ENCODE measurements at places on chromosomes 1 and 21.

- no peak for DNase-seq
Observed at GRCh38 chr1:22738069-22738435, 27.4 kb downstream of the EPHB2 start.

DNA sequence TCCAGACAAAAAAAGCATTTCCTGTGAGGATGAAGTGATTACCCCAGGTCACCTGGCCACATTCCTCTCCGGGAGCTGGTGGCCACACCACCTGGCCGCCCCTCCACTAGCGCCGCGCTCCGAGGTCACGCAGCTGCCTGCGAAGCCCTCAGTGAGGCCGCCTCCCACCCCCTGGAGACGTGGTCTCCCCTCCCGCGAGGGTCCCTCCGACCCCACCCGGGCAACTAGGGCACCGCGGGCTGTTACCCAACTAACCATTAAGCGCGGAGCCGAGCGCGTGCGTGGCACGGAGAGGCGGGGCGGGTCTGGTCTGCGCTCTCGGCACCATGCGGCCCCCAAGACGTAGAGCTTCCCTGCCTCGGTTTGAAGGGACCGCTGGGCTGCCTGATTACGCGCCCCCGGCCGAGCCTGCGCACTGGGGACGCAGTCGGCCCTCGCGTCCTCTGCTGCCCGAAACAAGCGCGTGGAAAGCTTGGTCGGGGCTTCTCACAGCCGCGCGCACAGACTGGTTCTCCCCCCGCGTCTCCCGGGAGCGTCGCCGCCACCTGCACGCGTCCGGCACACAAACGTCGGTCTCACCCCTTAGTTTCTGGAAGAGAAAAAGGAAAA, 106.5 kb downstream of the SLC16A1 start:
- no peak for DNase-seq

GRCh38 chr1:206836111-206836510, 29.3 kb upstream of the IL20 start:
- DNase-seq: no peak

DNA sequence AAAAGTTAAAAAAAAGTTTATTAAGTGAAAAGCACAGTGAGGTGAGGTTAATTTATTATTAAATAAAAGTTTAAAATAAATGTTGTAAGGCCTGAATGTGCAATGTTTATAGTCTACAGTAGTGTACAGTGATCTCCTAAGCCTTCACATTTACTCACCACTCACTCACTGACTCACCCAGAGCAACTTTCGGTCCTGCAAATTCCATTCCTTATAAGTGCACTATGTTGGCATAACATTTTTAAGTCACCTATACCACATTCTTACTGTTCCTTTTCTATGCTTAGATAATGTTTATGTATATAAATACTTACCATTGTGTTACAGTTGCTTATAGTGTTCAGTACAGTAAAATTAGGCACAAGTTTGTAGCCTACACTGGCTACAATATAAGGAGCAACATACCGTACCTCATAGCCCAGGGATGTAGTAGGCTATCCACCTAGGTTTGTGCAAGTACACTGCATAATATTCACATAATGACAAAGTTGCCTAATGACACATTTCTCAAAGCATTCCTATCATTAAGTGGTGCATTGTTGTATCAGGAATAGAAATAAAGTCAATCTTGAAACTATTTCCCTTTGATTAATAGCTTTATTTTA, 426.5 kb upstream of the BRINP3 start:
- DNase-seq: no peak

DNA sequence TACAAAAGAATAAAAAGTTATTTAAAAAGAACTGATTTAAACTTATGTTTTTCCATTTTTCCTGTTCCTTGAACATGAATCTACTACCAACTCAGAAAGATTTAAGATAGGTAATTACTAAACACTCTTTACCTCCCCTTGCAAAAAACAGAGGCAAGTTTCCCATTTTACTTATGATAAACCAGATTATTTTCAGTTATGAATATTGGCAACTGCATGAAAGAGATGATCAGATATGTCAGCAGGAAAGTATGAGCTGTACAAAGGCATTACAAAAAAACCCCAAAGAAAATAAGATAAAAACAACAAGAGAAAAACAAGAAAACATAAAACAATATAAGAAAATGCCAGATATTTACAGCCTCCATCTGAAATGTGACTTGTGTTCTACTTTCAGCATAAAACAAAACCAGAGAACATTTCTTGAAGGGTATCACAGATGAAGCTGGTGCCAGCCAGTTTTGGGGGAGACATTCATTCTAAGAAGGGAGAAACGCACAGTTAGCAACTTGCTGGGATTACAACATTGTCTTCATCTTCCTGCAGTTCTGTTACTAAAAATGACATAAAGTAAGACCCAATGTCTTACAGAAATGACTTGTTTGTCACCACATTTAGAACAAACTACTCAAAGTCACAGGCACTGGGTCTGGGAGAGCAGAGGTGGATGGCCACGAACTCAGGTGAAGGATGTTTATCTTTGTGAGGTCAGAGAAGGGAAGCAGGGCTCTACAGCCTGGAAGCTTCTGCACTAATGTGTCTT, 19.1 kb downstream of the ZC3H12A start:
- DNase-seq: no peak

- DNase-seq: no peak
Observed at GRCh38 chr21:40613546-40614030, 233.4 kb downstream of the DSCAM start.

GRCh38 chr1:89464008-89464407, 60.6 kb upstream of the LRRC8B start:
- DNase-seq: no peak

- no peak for DNase-seq
Observed at GRCh38 chr1:1442069-1442770, 6.7 kb downstream of the VWA1 start.

DNA sequence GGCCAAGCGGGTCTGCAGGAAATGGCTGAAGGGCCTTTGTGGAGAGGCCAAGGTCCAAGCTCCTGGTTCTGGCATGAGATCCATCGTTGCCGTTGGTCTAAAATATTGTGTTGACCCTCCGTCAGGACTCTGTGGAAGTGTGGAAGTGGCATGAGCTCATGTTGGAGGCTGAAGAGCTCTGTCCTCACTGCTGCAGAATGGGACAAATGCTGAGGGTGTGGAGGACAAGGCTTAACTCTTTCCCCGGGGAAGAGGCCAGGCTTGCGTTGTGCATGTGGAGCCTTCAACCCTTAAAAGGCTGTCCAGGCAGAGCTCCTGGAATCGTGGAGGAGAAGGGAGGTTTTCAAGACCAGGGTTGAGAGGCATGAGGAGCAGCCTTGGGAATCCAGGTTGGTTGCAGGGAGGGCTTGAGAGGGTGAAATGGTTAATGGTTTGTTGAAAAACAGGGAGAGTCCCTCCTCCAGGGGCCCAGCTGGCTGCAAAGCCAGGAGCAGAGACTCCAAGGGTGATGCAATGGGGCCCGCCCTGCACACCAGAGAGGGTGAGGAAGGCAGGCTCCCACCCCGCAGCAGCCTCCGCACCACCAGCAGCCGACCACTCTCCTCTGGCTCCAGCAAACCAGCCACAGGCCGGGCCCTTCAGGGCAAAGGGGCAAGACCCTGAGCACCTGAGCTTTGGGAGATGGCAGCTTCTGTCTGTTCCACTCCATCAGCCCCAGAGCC, 6.7 kb upstream of the AHCYL1 start:
- no peak for DNase-seq

GRCh38 chr1:22689505-22689904, 21.1 kb upstream of the EPHB2 start:
- DNase-seq: no peak

DNA sequence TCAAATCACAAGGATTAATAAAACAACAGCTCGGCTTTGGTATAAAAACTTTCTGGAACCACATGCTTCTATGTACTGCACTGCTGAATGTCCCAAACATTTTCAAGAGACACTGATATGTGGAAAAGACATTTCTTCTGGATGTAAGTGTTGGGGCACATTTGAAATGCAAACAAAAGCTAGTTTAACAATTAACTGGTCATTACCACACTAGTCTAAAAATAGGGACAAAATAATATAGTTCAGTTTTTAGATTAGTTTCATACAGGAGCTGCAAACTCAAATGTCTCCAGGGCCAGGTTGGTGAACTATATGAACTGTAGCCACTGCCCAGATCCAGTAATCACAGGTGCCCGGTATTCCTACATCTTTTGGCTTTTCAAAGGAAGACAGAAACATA, 3.2 kb downstream of the IL23R start:
- DNase-seq: no peak

GRCh38 chr1:117780687-117781475, 148.5 kb downstream of the GDAP2 start:
- DNase-seq: no peak

Measured in stimulated activated CD8-positive, alpha-beta memory T cell treated with anti-CD3 and anti-CD28 coated beads, Interleukin-2, amount 100 ng/mL, for 1 hour (primary cell).